ENCODE measurements at places on chromosomes 13 and 19. TPM values are rescaled to one million over a fixed set of nuclear protein-coding genes. Genes with fewer than 3 reads are reported as not detected.

CEACAM1 gene
- total RNA-seq: 35.9 TPM

MATK gene
- 2.5 TPM for total RNA-seq

SLC10A2 gene
- total RNA-seq: not detected

SERPINE3 gene
- not detected for total RNA-seq

SYT3 gene
- total RNA-seq: not detected

SHISA7 gene
- total RNA-seq: not detected

ZNF460 gene
- 22.0 TPM for total RNA-seq

PSG1 gene
- total RNA-seq: not detected

KLK3 gene
- not detected for total RNA-seq

NLRP4 gene
- not detected for total RNA-seq

CPAMD8 gene
- 1.8 TPM for total RNA-seq

PNMA8C gene
- total RNA-seq: not detected

ZNF324B gene
- 3.3 TPM for total RNA-seq

GSX1 gene
- not detected for total RNA-seq

SDHAF1 gene
- 37.4 TPM for total RNA-seq

CCDC8 gene
- not detected for total RNA-seq

ZNF180 gene
- total RNA-seq: 2.5 TPM

KIR2DL4 gene
- not detected for total RNA-seq

NALCN gene
- total RNA-seq: 0.68 TPM

PTPRH gene
- total RNA-seq: 4.2 TPM

PROZ gene
- total RNA-seq: 71.2 TPM

ZNF784 gene
- total RNA-seq: 2.9 TPM

ZMYM5 gene
- total RNA-seq: 4.5 TPM

EPSTI1 gene
- 3.7 TPM for total RNA-seq

NBEA gene
- 1.5 TPM for total RNA-seq

SPATA13 gene
- 32.9 TPM for total RNA-seq

SIGLEC9 gene
- 4.5 TPM for total RNA-seq

TYK2 gene
- 106 TPM for total RNA-seq

TPTE2 gene
- total RNA-seq: not detected

ZNF813 gene
- total RNA-seq: 1.6 TPM

RFPL4AL1 gene
- 0.79 TPM for total RNA-seq

SYNE4 gene
- 3.9 TPM for total RNA-seq

KDELR1 gene
- 83.1 TPM for total RNA-seq

COX7A1 gene
- total RNA-seq: 1.0 TPM

ITGBL1 gene
- total RNA-seq: 1.7 TPM

ELSPBP1 gene
- not detected for total RNA-seq

FXYD3 gene
- total RNA-seq: not detected

LRRC4B gene
- total RNA-seq: 0.22 TPM

IGFL1 gene
- not detected for total RNA-seq

KHSRP gene
- total RNA-seq: 68.1 TPM

ANGPTL8 gene
- total RNA-seq: 287 TPM

RASIP1 gene
- 4.7 TPM for total RNA-seq

PRX gene
- 0.99 TPM for total RNA-seq

POLR1G gene
- 2.9 TPM for total RNA-seq

VAV1 gene
- 7.9 TPM for total RNA-seq

ATP4B gene
- not detected for total RNA-seq

KLK14 gene
- not detected for total RNA-seq

ZC3H13 gene
- total RNA-seq: 52.8 TPM

CD37 gene
- 2.5 TPM for total RNA-seq

PRRG2 gene
- 3.5 TPM for total RNA-seq

Measured in right lobe of liver (tissue), 6 donors.